ENCODE measurements at places on chromosomes 3 and 15.
A peak's percentile ranks its signal among the peaks of the same experiment; 100 is the strongest.

DNA sequence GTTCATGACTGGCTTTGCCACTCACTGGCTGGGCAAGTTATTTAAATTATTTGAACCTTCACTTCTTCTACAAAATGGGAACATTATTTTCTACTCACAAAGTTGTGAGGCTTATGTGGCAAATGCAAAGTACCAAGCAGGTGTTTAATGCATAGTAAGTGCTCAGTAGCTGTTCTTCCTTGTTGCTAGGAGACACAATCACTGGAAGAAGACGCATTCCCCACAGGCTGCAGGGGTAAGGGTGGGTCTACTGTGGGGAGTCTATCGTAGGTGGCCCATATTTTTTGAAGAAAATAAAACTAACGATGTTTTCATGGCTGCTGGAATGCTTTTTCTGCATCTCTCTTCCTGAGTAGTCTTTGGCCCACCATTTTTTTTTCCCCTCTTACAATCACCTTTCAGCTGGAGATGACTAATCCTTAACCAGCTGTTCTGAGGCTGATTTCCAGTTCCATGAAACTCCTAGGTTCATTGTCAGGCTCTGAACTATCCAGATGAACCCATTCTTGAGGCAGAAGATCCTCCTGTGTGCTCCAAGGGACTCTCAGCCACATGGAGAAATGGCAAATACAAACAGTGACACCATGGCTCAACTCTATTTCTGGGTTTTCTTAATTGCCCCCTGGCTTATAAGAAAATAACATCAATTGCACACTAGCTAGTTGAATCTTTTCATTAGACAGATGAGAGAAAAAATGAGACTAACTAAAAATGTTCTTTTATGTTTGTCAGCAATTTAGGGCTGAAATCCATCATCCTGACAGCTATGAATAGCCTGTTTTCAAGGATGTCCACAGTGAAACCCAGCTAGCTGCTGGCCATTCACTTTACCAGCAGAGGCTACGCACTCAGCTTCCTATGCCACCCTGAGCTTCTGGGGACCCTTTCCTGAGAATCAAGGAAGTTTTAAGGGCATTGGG is 108.3 kb upstream of the ETV5 start:
- no peak for DNase-seq

GRCh38 chr3:45313743-45314403 is 74.5 kb upstream of the LARS2 start:
- no peak for DNase-seq

- no peak for DNase-seq
Measured at GRCh38 chr15:34223904-34224596, 766 bp upstream of the EMC4 start.

GRCh38 chr15:101692801-101693598 is 31.3 kb downstream of the TARS3 start:
- DNase-seq = no peak

GRCh38 chr3:98460220-98460619 is 2.8 kb upstream of the OR5K1 start:
- no peak for DNase-seq

DNA sequence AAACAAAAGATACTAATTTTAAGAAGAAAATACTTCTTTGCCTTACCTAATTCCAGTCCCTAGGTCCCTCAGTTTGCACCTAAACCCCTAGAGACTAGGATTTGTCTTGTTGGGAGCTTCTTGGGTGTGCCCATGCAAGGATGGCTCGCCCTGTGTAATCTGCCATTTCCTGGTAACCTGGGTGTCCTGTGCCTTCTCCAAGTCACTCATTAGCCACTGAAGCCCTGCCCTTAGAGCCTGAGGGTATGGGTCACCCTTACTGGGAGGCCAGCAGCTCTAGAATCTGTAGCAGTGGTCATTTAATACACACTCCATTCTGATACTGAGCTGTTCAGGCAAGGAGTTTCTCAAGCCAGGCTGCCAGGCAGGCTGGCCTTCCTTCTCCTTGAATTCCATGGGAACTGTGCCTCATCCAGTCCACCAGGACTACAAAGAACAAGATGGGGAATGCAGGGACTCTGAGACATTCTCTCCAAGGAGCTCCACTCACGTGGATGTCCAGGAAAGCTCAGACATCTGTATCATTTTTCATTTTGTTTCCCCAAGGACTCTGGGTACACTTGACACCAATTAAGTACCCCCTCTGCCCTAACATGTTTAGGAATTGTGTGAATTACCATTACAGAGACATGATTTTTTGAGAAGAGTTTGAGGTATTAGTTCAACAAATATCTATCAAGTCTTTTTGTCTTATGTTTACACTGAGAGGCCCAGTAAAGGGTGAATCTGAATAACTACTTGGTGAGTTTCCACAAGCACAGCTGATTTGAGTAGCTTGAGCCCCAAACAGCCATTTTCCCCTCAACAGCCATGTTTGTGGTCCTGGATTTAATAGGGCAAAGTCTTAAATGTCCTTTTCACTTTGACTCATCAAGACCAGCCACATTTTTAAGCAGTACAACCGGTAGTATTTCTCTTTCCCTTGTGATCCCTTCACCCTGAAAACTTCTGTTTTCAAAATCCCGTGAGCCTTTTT is 52.6 kb downstream of the ARNT2 start:
- no peak for DNase-seq

GRCh38 chr3:168501570-168501969 is 405.8 kb upstream of the GOLIM4 start:
- no peak for DNase-seq

DNA sequence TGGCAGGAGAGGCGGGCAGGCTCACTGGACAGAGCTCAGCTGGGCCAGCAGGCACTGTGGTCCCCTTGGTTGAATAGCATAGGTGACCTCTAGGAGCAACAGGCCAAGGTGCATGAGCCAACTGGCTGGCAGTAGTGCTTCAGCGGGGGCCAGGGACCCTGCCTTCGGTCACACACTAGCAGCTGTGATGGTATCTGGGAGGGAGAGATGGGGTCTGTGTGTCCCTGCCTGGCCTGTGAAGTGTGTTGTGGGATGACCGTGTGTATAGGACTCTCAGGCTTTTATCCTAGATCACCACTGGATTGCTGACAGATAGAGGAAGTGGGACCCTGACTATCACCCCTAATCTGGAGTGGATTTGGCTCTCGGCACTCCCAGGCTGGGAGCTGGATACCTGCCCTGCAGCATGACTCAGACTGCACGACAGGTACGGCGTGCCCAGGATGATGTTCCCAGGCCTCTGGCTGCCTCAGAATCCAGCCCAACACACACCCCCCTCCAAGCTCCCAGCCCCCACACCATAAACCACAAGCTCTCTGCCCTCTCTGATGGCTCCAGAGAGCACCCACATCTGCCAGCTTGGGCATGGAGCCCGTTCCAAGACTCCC is 7.8 kb downstream of the RPS17 start:
- DNase-seq = no peak

DNA sequence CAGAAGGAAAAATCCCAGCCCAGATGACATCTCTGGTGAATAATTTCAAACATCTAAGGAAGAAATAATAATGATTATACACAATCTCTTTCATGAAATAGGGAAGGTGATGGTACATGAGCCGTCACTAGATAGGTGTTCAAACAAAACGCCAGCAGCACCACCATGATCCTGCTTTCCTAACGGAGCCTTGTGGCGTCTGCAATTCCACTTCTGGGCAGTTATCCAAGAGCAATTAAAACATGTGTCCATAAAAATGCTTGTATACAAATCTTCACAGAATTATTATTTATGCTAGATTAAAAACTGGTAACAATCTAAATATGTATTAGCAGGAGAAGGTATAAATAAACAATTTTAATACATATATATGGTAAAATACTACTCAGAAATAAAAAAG is 33.7 kb downstream of the RTP4 start:
- DNase-seq = no peak

GRCh38 chr3:112000966-112001365 is 2.2 kb downstream of the TAGLN3 start:
- no peak for DNase-seq

DNA sequence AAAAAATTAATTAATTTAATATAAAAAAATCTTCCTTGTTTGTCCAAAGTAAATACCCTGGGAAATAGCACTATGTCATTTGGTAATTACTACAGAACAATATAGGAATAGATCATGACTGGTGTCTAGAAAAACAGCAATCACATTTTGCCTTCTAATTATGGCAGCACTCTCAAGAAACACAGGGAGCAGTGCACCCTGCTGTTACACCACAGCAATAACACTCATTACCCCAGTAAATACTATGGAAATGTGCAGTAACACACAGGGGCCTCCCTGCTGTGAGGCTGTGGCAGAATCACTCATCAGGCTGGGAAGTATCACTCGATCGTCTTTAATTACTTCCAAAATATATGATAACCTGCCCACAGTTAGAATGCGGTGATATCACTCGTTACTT is 646.0 kb downstream of the TUSC7 start:
- peak; percentile 49 for DNase-seq

- no peak for DNase-seq
Measured at GRCh38 chr3:9428411-9428810, 31.0 kb downstream of the SETD5 start.

DNA sequence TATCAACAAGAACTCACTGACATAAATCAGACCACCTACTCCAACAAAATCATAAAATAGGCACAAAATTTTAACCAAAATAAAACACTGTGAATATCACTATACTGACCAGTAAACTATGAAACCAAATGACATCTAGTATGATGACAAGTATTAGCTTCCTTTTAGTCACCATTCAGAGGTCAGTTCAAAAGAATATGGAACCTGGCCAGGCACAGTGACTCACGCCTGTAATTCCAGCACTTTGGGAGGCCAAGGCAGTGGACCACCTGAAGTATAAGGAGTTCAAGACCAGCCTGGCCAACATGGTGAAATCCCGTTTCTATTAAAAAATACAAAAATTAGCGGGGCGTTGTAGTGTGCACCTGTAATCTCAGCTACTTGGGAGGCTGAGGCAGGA is 65.8 kb downstream of the SMARCC1 start:
- no peak for DNase-seq

- no peak for DNase-seq
Measured at GRCh38 chr3:152350139-152350538, 81.4 kb downstream of the MBNL1 start.

DNA sequence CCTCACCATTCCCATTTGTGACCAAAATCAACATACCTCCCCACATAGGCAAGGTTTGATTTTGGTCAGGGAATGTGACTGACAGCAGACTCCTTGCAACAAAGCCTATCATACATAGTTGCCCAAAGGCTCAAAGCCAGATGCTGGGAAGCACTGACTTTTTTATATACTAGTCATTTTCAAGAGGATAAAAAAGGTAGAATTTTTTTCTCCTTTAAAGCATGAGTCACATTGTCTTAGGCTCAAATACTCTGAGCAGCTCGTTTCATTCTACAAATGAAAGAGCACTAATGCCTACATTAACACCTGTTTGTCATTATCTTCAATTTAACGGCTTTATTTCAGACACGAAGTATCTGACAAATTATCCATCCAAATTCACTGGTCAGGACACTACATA is 36.2 kb downstream of the ICE2 start:
- no peak for DNase-seq
